ENCODE measurements at places on chromosomes 6 and 20. TPM values are rescaled to one million over a fixed set of nuclear protein-coding genes. Genes with fewer than 3 reads are reported as not detected.

GRCh38 chr6:145525038-145525437, 210.3 kb downstream of the EPM2A start:
- peaks cover 3% of the 10 kb centered on the region for H3K27me3 ChIP-seq
- H3K4me3 ChIP-seq, result no peak overlapping the region
- no peaks in the 10 kb centered on the region for H3K4me1 ChIP-seq
- DNase-seq, result no peak
- no peaks in the 10 kb centered on the region for H3K36me3 ChIP-seq

- H3K4me1 ChIP-seq, result no peaks in the 10 kb centered on the region
- no peak overlapping the region for H3K4me3 ChIP-seq
- no peak for DNase-seq
- H3K27me3 ChIP-seq, result no peaks in the 10 kb centered on the region
Measured at GRCh38 chr20:19460386-19460785, 247.9 kb downstream of the SLC24A3 start.

DNA sequence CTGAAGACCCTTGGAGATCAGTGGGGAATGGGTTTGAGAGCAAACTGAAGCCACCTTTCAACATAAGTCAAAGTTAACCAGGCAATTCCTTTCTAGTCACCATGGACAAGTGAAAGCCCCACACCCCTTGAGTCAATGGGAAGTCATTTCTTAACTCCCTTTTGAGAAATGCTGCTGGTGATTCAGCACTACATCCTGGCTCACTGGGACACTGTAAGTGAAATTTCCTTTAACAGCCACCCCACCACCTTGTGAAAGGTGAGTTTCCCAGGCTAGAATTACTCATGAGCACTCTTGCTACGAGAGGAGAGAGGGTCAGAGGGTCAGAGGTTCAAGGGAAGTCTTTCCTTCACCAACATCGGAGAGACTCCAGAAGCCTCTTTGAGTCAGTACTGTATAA, 93.3 kb upstream of the MARCKS start:
- H3K27ac ChIP-seq, result no peak overlapping the region
- no peak overlapping the region for H3K4me3 ChIP-seq
- peak; percentile 16 for DNase-seq
- H3K27me3 ChIP-seq, result no peaks in the 10 kb centered on the region
- H3K36me3 ChIP-seq, result no peaks in the 10 kb centered on the region

DNA sequence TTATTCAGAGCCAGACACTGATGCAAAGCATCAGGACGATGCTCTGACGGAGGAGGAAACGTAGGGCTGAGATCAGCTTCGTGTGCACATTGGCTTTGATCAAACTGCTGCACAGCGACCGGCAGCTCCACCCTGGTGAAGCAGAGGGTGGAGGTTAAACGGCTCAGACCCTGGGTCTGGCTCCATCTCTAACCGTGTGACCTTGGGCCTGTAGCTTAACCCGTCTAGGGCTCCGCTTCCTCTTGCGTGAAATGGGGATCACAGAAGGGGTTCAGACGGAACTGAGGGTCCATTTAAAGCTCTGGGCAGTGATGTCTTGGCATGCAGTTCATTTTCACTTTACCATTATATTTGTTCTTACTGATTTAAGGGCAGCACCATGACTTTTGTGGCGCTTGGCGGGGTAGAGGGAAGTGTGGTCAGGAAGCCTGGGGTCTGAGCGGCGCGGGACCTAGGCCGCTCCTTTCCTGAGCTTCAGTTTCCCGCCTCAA, 644 bp downstream of the RBL1 start:
- H3K4me3 ChIP-seq, result peak overlapping the region; percentile 95
- peaks cover 29% of the 10 kb centered on the region for H3K4me1 ChIP-seq
- no peaks in the 10 kb centered on the region for H3K27me3 ChIP-seq
- H3K27ac ChIP-seq, result peak overlapping the region; percentile 99
- H3K36me3 ChIP-seq, result peaks cover 38% of the 10 kb centered on the region
- peak; percentile 65 for DNase-seq

DNA sequence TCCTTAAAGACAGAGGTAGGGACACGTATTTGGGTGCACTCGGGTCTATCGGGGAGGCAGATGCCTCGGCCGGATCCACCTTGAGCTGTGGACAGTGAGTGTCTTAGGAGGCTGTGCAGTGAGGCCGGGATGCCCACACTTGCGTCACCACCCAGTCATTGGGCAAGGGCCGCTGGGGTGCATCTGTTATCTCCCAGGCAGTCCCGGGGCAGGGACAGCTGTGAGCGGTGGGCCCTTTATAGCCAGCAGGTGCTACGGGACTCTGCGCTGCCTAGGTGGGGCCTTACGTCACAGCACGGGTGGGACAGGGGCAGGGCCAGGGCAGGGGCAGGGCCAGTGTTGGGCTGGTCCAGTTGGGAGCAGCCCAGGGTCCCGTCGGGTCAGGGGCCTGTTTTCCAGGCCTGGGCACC, 689 bp upstream of the COL20A1 start:
- no peak overlapping the region for H3K27ac ChIP-seq
- H3K4me3 ChIP-seq, result no peak overlapping the region
- peaks cover 6% of the 10 kb centered on the region for H3K36me3 ChIP-seq

DNA sequence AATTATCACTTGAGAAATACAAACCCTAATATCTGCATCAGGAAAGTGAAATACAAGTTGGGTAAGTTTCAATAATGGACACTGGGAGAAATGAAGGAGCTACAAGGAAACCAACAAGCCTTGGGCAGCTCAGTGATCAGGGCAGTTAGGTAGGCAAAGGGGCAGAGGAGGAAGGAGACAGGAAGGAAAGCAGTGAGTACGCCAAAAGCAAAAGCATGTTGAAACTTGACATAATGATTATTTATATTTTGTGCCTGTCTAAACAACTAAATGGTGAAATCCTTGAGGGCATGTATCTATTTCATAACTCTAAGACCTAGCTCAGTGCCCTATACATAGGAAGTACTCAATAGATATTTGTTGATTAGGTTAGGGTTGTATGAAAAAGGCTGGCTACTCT, 23.3 kb downstream of the PXT1 start:
- no peak for DNase-seq
- peaks cover 2% of the 10 kb centered on the region for H3K27me3 ChIP-seq
- H3K4me3 ChIP-seq, result no peak overlapping the region
- peaks cover 17% of the 10 kb centered on the region for H3K4me1 ChIP-seq
- no peaks in the 10 kb centered on the region for H3K36me3 ChIP-seq

DNA sequence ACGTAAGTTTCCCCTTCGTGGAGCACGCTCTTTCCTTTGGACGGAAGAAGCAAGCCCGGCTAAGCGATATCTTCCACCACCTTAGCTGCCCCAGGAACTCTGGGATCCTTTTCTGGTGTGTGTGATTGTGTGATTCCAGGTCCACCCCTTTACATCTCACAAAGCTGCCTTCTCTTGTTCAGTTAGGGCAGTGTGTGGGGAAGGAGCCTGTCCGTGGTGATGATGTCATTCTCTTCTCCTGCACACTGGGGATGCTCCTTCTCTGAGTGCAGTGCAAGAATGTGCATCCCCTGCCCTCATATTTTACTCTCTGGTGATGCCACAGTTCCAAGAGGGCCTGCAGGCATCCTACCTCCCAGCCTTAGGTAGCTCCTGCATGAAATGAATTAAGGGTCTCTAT, 30.3 kb downstream of the BNIP5 start:
- H3K27me3 ChIP-seq, result peaks cover 3% of the 10 kb centered on the region
- H3K27ac ChIP-seq, result no peak overlapping the region
- no peak overlapping the region for H3K4me3 ChIP-seq
- no peaks in the 10 kb centered on the region for H3K36me3 ChIP-seq
- H3K4me1 ChIP-seq, result no peaks in the 10 kb centered on the region
- DNase-seq, result no peak

DNA sequence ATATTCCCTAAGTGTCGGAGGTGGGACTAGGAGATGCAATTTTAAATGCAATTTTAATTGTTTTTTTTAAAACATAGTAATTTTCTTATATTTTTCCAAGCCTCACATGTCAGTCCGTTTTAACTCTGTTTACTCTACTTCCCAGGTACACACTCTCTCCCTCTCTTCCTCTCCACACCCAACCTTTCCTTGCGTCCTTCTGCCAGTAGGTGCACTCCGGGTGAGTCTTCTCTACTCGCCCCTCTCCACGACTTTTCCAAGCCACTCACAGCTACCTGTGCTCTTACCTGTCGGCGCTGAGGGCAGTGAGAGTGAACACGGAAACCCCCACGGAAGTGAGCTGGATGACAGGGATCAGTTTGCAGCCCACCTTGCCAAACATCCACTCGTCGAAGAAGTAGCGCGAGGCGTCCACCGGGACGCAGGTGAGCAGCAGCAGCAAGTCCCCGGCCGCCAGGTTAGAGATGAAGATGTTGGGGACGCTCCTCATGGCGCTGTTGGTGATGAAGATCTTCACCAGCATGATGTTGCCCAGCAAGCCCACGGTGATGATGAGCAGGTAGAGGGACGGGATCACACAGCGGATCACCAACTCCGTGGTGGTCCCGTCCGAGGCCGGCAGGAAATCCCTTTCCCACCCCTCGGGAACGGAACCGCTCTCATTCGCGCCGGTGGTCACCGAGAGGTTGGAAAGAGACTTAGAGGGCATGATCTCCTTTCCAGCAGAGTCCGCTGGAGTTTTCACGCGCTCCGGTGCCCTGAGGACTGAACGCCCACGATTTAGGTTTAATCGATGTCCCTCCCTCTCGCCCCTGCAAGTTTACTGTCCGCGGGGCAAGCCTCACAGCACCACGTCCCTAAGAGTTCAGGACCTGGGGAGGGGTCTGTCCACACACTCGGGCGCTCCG, 44.5 kb upstream of the GJE1 start:
- H3K36me3 ChIP-seq, result no peaks in the 10 kb centered on the region
- no peak for DNase-seq
- H3K4me3 ChIP-seq, result no peak overlapping the region
- H3K27ac ChIP-seq, result no peak overlapping the region
- H3K27me3 ChIP-seq, result peaks cover 28% of the 10 kb centered on the region

- H3K4me1 ChIP-seq, result peaks cover 46% of the 10 kb centered on the region
- H3K27me3 ChIP-seq, result no peaks in the 10 kb centered on the region
- H3K36me3 ChIP-seq, result peaks cover 53% of the 10 kb centered on the region
- DNase-seq, result no peak
Measured at GRCh38 chr6:31740397-31741223, 805 bp downstream of the MSH5 start.

GRCh38 chr6:69162811-69163210, 527.7 kb downstream of the ADGRB3 start:
- no peaks in the 10 kb centered on the region for H3K36me3 ChIP-seq
- H3K4me1 ChIP-seq, result no peaks in the 10 kb centered on the region
- H3K27me3 ChIP-seq, result no peaks in the 10 kb centered on the region
- H3K27ac ChIP-seq, result no peak overlapping the region
- no peak overlapping the region for H3K4me3 ChIP-seq
- DNase-seq, result no peak

DNA sequence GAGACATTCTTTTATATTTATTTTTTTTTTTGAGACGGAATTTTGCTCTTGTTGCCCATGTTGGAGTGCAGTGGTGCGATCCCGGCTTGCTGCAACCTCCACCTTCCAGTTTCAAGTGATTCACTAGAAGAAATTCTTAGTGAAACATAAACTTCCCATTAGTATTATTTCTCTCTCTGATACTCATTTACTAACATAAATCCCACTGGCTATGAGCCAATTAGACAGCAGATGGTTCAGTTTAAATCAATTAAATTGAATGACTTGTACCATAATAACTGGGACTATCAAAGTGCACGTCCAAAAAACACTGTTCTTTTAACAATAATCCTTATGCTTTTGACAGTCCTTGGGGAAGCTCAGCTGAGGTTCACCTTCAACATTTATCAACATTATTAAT, 111.2 kb upstream of the PTCHD4 start:
- H3K27ac ChIP-seq, result no peak overlapping the region
- no peaks in the 10 kb centered on the region for H3K27me3 ChIP-seq
- no peak for DNase-seq
- H3K36me3 ChIP-seq, result no peaks in the 10 kb centered on the region
- no peak overlapping the region for H3K4me3 ChIP-seq
- H3K4me1 ChIP-seq, result no peaks in the 10 kb centered on the region

DNA sequence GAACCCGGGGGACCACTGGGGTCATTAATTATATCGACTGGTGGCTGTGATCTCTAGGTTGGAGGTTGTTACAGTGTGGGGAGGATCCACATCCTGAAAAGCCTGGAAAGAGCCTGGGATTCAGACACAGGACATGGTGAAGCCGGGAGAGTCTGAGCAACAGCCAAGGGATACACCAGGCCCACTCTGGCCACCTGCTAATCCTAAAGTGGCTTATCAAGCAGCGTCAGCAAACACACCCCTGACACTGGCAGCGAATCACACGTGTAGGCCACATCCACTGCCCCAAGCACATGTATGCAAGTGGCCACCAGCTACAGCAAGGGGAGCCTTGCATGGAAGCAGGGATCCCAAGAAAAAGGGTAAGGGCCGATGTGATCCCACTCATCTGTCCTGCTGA, 41.0 kb downstream of the GFOD1 start:
- peaks cover 13% of the 10 kb centered on the region for H3K36me3 ChIP-seq
- H3K4me1 ChIP-seq, result peaks cover 19% of the 10 kb centered on the region
- no peak overlapping the region for H3K27ac ChIP-seq

DNA sequence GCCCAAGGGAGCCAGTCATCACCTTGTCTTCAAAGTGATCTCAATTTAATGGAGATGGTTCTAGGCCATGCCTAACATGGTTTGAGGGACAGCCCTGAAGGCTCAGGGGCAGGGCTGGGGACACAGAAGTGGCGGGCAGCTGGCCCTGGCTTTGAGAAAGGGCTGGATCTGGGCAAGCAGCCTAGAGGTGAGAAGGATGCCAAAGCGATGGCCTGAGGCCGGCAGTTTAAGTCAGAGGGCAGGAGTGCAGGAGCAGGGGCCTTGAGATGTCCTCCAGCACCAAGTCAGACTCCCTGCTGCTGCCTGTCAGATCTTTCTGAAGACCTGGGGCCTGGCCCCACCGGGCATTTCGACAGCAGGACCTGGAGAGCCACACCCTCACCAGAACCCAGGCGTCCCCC, 28.4 kb upstream of the APMAP start:
- H3K27me3 ChIP-seq, result no peaks in the 10 kb centered on the region
- no peak overlapping the region for H3K27ac ChIP-seq
- H3K36me3 ChIP-seq, result peaks cover 3% of the 10 kb centered on the region
- no peak overlapping the region for H3K4me3 ChIP-seq
- H3K4me1 ChIP-seq, result peaks cover 4% of the 10 kb centered on the region

DNA sequence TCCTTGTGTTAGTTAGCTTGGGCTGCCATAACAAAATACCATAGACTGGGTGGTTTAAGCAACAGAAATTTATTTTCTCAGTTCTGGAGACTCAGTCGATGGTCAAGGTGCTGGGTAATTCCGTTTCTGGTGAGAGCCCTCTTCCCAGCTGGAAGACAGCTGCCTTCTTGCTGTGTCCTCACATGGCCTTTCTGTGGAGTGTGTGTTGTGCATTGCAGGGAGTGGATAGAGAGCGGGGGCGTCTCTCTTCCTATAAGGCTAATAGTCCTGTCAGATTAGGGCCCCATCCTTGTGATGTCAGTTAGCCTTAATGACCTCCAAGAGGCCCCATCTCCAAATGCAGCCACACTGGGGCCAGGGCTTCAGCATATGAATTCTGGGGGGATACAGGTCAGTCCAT, 19.2 kb downstream of the CHMP4B start:
- H3K36me3 ChIP-seq, result peaks cover 28% of the 10 kb centered on the region
- H3K27me3 ChIP-seq, result no peaks in the 10 kb centered on the region
- no peak overlapping the region for H3K27ac ChIP-seq
- H3K4me3 ChIP-seq, result no peak overlapping the region
- DNase-seq, result no peak

- no peak overlapping the region for H3K27ac ChIP-seq
- no peak for DNase-seq
- H3K36me3 ChIP-seq, result no peaks in the 10 kb centered on the region
- H3K4me1 ChIP-seq, result peaks cover 34% of the 10 kb centered on the region
Measured at GRCh38 chr6:47241742-47242482, 67.8 kb downstream of the TNFRSF21 start.

MATN4 gene
- 0.48 TPM for total RNA-seq

MOG gene
- not detected for total RNA-seq

HLA-DRB5 gene
- 4.7 TPM for total RNA-seq

CYP39A1 gene
- not detected for total RNA-seq

RAET1G gene
- not detected for total RNA-seq

GPLD1 gene
- total RNA-seq, result 0.67 TPM

UNC5CL gene
- 1.9 TPM for total RNA-seq

All from activated CD4-positive, alpha-beta T cell treated with anti-CD3 and anti-CD28 coated beads for 36 hours (primary cell).